ENCODE measurements at places on chromosomes 16 and 17.

GRCh38 chr16:50381679-50382440 lies 13.1 kb upstream of the BRD7 start:
- DNase-seq: no peak

GRCh38 chr17:57415751-57416207 lies 159.5 kb downstream of the MSI2 start:
- DNase-seq: no peak

- DNase-seq: no peak
Observed at GRCh38 chr17:45225051-45225700, 3.5 kb downstream of the FMNL1 start.

GRCh38 chr16:57992084-57992483 lies 8.4 kb downstream of the ZNF319 start:
- DNase-seq: no peak

DNA sequence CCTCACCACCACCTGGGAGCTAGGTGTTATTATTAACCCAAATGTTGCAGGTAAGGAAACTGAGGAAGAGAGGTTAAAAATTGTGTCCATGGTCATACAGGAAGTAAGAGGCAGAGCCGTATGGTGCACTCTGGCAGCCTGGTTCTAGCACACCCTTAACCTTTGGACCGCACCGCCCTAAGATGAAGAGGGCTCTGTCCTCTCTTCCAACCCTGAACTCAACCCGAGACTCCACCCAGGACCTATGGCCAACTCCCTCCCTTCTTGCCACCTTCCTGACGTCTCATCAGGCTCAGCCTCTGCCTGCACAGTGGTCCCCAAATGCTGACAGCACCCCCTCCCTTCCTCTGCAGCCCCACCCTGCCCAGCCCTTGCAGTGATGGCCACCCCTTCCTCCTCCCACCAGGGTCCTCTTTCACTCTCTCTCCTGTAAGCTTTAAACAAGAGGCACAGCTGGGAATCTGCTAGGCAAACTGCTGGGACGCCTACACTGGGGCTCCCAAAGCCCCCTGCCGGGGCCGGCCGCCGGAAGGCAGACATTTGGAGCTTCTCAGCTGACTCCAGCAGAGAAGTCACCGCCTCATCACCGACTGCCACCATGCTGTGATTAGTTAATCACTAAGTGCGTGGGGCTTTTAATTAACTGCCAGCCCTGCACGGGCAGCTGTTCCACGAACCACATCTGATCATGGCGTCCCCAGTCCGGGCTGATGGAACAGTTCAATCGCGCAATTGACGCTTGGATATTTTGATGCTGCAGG lies 16.7 kb upstream of the C16orf78 start:
- DNase-seq: no peak

GRCh38 chr17:37546302-37546701 lies 56.6 kb downstream of the DUSP14 start:
- DNase-seq: no peak

- no peak for DNase-seq
Observed at GRCh38 chr16:9917691-9918090, 264.5 kb downstream of the GRIN2A start.

DNA sequence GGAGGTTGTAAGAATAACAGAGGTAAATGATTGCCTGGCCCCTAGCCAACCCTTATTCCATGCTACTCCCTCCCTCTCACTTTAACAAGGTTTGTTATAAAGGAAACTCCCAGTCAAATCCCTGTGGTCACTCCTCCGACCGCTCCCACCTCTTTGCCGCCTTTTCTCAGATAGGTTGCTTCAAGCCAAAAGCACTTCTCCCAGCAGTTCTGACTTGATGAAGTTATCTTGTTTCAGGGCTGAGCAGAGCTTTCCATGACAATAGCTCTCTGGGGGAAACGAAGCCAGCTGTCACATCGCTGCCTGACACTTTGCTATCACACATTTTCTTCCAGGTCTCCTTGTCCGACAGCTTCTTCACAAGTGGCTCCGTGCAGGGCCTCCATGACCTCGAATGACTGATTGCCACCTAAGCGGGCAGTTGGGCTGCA lies 278.6 kb downstream of the HAPSTR1 start:
- DNase-seq: no peak

- DNase-seq: no peak
Observed at GRCh38 chr17:74919440-74920305, 3.4 kb downstream of the USH1G start.

DNA sequence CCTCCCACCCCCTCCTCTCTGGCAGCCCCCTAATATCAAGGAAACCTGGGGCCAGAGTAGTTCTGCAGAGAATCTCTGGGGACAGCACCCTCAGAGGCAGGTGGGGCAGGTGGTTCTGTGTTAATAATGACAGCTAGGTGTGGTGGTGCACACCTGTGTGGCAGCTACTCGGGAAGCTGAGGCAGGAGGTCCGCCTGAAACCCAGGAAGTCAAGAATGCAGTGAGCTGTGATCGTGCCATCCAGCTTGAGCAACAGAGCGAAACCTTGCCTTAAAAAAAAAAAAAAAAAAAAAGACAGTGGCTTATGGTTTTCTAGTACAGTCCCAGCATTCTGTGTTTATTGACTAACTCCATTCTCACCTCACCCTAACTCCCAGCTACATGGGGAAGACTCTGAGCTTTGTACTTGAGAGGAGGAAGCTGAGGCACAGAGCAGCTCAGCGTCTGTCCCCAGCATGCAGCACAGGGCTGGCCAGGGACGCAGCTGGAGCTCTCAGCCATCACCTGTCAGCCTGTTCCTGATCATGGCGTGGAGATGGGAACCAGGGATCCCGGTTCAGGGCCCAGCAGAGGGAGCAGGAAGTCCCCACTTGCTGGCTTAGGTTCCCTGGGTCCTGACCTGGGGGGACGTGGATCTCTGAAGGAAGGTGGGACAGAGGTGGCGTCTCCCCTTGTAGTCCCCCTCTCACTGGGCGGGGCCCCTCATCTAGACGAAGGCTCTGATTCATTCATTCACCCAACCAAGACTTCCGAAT lies 6.1 kb downstream of the DBNDD1 start:
- DNase-seq: no peak

DNA sequence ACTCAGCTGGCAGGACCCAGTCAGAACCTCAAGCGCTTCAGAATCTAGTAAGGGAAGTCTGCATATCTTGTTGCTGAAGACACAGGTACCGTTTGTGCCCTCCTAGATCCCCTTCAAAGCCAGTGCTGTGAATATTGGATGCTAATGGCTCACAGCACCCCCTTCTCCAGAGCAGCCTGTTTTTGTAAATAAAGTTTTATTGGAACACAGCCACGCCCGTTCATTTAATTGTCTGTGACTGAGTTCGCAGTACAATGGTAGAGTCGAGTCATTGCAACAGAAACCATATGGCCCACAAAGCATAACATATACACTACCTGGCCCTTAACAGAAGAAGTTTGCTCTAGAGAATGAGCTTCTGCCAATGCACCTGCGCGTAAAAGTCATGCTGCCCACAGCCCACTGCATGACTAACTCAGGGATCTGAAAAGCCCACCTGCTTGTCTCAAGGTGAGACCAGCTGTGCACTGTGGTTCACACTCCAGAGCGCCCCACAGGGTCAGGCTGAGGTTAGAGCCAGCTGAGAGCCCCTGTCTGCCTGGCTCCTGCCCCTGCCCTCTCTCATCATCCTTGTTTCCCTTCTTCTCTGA lies 48.8 kb downstream of the AIPL1 start:
- no peak for DNase-seq

GRCh38 chr17:280901-281300 lies 71.7 kb downstream of the RPH3AL start:
- DNase-seq: no peak

- no peak for DNase-seq
Observed at GRCh38 chr17:43966276-43966675, 12.5 kb upstream of the PYY start.

- no peak for DNase-seq
Observed at GRCh38 chr17:72426321-72426720, 305.5 kb downstream of the SOX9 start.

DNA sequence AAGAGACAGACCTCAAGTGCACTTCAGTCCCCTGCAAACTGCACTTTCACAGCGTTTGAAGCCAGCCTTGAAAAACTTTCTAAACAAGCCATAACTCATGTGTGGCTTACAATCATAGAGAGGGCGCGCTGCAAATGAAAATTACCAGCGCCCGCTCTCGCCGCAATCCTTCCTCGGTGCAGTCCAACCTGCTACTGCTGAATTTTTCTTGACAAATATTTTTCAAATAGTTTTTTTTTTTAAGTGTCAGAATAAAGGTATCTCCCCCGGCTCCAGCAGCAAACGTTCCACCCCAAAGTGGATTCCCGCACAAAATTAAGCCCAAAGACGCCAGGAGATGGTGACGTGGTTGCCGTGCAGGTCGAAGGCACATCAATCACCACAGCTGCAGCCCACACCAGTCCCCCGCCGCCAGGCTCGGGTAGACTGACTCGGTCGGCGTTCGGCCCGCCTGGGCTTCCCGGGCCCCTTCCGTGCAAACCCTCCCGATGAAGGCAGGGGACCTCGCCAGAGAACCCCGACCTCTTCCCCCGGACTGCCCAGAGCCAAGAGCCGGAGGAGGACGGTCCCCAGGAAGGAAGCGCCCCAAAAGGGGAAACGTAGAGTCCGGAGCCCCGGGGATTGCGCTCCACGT lies 630 bp downstream of the GRB2 start:
- peak; percentile 35 for DNase-seq

DNA sequence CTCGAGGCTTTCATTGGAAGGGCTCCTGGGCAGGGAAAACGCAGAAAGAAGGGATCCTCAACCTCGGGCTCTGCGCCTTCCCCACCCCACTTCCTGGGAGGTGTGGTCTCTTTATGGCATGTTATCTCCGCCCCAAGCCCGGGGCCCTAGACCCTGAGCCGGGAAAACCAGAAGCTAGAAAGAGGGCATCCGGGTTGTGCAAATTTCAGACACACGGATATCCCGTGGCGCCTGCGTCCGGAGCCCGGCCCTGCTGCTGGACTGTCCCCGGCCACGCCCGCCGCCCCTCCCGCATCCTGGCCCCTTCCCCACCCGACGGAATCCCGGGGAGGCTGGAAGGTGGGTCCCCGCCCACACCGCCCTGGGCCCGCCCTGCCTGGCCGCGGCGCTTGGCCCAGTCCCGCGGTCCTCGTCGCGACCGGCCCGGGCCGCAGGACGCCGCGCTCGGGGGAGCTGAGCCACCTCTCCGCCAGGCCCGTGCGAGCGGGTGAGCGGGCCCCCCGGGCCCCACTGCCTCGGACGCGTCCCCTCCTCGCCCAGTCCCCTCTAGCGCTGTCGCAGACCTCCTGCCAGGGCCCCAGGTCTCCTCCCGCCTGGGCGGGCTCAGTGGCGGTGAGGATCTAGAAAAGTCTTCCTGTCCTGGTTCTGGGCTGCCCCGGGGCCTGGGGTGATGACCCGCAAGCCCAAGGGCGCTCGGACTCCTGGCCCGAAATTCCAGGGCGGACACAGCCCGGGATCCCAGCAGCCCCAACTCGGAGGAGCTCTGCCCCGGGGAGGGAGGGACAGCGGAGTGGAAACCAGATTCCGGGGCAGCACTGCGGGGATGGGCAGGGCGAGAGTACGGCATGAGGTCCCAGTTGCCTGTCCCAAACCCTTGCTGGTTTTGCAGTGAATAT lies at the start of gene SLC16A5:
Gene SLC16A5 (plus strand): TSS at position 397 of the 896 bp plus-strand sequence. CDS start 5,683 bp downstream, outside the sequence.
- DNase-seq: no peak

- no peak for DNase-seq
Observed at GRCh38 chr16:22428654-22429053, 54.2 kb upstream of the CDR2 start.

DNA sequence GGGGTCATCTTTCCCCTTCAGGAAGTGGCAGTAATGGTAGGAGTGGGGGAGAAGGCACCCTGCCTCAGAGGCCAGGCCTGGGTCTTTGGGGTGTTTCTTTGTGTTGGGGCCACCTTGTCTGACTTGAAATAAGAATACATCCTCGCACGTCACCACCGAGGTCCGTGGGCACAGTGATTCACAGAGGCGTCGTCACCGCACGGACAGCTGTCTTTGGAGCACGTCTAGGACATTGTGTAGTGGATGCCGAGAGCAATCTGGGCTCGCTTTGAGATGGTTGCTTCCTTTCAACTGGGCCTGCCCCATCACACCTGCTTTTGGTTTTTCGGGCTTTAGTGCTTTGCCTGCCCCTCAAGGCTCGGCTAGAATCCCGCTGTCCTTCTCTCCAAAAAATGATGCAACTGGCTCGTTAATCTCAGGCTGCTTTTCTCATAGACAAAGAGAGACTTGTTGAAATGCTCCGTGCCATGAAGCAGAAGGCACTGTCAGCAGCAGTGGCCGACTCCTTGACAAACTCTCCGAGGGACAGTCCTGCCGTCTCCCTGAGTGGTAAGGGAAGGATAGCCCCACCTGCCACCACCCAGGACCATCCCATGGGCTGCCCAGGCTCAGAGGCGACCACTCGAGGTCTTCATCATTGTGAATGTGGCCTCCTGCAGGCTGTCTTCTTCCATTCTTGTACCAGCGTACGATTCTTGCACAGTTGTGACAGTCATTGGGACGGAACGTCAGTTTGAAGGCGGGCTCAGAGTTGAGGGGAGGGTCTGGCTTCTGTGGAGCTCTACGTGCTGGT lies 24.0 kb downstream of the GINS2 start:
- DNase-seq: no peak

DNA sequence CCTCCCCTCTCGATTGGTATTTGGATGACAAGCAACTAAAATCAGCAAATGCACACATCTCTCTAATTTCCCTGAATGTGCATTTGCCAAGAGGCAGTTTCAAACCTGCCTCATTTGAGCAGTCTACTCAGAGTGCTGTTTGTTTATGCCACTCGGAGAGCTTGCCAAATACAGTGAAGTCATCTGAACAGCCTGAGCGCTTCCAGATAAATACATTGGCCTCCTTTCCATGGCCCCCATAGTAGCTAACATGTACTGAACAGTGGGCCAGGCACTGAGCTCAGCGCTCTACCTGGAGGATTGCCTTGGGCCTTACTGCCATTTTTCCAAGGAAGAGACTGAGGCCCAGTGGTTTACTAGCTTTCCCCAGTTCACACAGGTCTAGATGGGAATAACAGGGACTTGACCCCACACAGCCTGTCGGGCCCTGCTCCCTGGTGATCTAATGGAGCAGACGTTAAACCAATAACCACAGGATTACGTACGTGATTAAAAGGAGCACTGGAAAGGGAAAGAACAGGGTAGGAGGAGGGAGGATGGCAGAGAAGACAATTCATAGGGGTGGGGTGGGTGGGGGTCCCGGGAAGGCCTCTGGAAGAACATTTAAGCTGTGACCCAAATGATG lies 18.7 kb upstream of the ANKRD40CL start:
- no peak for DNase-seq
